ENCODE measurements at places on chromosomes 11 and 22. TPM values are rescaled to one million over a fixed set of nuclear protein-coding genes. Genes with fewer than 3 reads are reported as not detected.

The TUBA8 gene
- 3.0 TPM for total RNA-seq

The HTR3B gene
- not detected for total RNA-seq

- no peak overlapping the region for H3K27ac ChIP-seq
- DNase-seq, result no peak
- no peak overlapping the region for H3K4me3 ChIP-seq
Measured at GRCh38 chr22:43894122-43894521, 2.3 kb upstream of the PNPLA5 start.

- no peak overlapping the region for H3K27ac ChIP-seq
- H3K36me3 ChIP-seq, result no peaks in the 10 kb centered on the region
- no peak for DNase-seq
- H3K4me1 ChIP-seq, result no peaks in the 10 kb centered on the region
Measured at GRCh38 chr11:16093889-16094653, 262.3 kb downstream of the SOX6 start.

GRCh38 chr11:102587722-102588121 lies 37.4 kb downstream of the MMP20 start:
- H3K27ac ChIP-seq, result no peak overlapping the region
- H3K27me3 ChIP-seq, result peaks cover 2% of the 10 kb centered on the region
- no peak for DNase-seq

- no peak for DNase-seq
- no peaks in the 10 kb centered on the region for H3K27me3 ChIP-seq
- H3K27ac ChIP-seq, result no peak overlapping the region
- peaks cover 42% of the 10 kb centered on the region for H3K4me1 ChIP-seq
Measured at GRCh38 chr22:42608136-42608822, 6.4 kb downstream of the POLDIP3 start.

GRCh38 chr11:116101902-116102301 lies 597.7 kb upstream of the CADM1 start:
- no peak for DNase-seq
- H3K27ac ChIP-seq, result no peak overlapping the region
- no peaks in the 10 kb centered on the region for H3K4me1 ChIP-seq
- H3K36me3 ChIP-seq, result no peaks in the 10 kb centered on the region

DNA sequence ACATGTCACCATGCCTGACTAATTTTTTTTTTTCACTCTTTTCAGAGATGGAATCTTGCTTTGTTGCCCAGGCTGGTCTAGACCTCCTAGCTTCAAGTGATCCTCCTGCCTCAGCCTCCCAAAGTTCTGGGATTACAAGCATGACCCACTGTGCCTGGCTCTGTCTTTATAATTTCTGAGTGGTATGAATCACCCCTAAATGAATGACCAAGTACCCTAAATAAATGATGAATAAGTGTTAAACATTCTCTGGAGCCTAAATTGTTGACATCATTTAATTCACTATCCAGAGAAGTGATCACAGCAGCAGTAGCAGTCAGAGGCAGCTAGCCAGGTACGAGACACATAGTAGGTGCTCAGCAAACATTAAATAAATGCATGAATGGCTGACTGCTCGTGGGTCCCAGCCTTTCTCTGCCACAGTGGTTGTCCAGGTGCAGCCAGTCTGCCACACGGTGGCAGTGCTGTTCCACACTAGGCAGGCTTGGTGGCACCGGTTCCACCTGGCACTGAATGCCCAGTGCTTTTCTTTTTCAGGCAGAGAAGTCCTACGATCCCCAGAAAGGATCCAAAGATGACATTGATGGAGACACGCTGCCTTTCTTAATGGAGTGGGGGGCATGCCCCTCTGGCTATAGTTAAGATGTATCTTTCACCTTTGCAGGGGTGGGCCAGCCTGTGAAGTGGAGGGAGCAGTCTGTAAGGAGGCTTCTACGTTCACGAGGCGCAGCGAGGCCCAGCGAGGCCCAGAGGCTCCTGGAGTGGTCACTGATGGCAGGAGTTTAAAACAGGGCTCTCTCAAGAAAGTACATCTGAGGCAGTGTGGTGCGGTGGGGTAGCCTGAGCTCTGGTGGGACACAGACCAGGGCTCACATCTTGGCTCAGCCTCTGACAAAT lies 8.7 kb upstream of the TTC12 start:
- H3K4me1 ChIP-seq, result no peaks in the 10 kb centered on the region
- H3K27ac ChIP-seq, result no peak overlapping the region
- no peak overlapping the region for H3K4me3 ChIP-seq
- peaks cover 12% of the 10 kb centered on the region for H3K27me3 ChIP-seq
- no peaks in the 10 kb centered on the region for H3K36me3 ChIP-seq

DNA sequence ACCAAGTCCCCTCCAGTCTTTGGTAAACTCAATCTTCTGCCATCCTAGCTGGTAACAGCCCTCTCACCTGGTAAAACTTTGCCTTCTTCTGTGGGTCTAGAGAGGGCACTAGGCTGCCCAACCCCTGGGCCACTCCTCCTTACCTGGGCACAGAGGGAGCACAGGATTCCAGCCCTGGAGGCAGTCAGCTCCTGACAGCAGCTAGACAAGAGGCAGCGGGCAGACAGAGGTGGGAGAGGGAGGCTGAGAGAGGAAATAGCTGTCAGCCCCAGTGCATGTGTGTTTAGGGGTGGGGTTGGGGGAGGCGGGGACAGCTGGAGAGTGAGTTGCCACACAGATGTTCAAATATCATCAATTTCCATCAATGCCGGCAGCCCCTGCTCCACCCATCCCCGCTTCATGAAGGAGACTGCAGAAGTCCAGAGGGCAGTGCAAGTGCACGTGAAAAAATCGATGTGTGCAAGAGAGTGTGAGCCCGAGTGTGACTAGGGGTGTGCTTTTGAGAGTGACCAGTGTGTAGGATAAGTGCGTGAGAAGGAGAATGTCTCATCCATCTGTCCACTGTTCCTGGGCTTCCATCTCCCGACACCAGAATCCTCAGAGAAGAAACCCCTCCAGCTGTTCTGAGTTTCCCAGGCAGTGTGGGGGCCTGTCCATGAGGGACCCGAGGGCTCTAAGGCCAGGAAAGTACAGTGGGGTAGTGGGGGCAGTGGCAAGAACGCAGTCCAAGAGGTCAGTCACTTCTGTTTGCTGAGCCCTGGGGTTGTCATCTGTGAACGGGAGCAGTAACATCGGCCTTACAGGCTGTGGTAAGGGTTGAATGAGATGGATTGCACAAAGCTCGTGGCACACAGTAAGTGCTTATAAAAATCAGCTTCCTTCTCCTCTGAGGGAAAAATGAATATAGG lies at the start of gene PTGDR2:
PTGDR2 (minus strand) TSS at position 225 of the 908 bp plus-strand sequence. CDS start 2,228 bp downstream, outside the sequence.
- H3K27ac ChIP-seq, result no peak within 1 kb of the TSS
- peaks cover 9% of the 10 kb centered on the region for H3K4me1 ChIP-seq
- H3K36me3 ChIP-seq, result no peaks in the 10 kb centered on the region
- no peaks in the 10 kb centered on the region for H3K27me3 ChIP-seq
- peak within 1 kb of the TSS; percentile 41 for H3K4me3 ChIP-seq

DNA sequence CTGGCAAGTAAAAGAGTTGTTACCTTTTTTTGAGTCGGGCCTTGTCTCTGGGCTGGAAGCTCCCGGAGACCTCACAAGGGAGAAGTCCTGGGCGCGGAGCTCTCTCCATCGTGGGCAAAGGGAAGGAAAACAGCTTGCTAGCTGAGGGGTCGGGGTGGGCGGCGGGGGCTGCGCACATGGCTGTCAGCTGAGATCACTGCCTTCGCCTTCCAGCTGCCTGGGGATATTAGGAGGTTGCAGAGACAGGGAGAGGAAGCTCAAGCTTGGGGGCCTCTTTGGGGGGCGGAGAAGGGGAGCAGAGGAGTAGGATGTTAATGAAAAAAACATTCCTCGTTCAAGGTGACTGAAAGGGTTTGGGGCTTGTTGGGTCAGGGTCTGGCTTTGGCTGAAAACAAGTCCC lies 49.2 kb upstream of the ALX4 start:
- H3K4me1 ChIP-seq, result no peaks in the 10 kb centered on the region
- no peak overlapping the region for H3K4me3 ChIP-seq
- no peak overlapping the region for H3K27ac ChIP-seq

DNA sequence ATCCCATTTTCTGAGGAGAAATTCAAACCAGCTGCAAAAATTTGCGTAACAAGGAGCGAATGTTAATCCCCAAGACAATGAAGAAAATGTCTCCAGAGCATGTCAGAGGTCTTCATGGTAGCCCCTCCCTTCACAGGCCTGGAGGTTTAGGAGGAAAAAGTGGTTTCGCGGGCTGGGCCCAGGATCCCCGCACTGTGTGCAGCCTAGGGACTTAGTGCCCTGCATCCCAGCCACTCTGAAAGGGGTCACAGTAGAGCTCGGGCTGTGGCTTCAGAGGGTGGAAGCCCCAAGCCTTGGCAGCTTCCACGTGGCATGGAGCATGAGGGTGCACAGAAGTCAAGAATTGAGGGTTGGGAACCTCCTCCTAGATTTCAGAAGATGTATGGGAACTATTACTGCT lies 87.4 kb downstream of the BRD1 start:
- peaks cover 35% of the 10 kb centered on the region for H3K27me3 ChIP-seq
- no peak overlapping the region for H3K27ac ChIP-seq
- H3K4me3 ChIP-seq, result no peak overlapping the region
- H3K4me1 ChIP-seq, result no peaks in the 10 kb centered on the region
- H3K36me3 ChIP-seq, result peaks cover 8% of the 10 kb centered on the region

- H3K4me1 ChIP-seq, result no peaks in the 10 kb centered on the region
- no peak overlapping the region for H3K27ac ChIP-seq
- peaks cover 31% of the 10 kb centered on the region for H3K27me3 ChIP-seq
- no peaks in the 10 kb centered on the region for H3K36me3 ChIP-seq
- no peak overlapping the region for H3K4me3 ChIP-seq
Measured at GRCh38 chr22:47919001-47919441, 1156.6 kb downstream of the TBC1D22A start.

DNA sequence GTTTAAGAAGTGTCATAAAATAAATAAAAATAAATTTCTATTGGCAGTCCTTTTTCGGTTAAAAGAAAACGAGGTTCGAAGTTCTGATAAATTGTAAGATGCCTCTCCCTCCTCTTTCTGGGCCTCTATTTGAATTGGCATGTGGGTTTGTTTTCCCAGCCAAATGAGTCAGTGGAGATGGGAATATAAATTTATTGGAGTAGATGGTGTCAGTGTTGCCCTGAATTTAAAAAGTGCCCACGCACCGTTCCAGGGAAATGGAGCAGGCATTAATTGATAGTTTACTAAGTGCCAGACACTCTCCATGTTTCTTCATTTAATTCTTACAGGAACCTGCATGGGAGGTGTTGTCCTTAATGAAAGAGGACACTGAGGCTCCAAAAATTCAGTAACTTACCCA lies 119.2 kb downstream of the FEZ1 start:
- H3K27me3 ChIP-seq, result peaks cover 35% of the 10 kb centered on the region
- no peaks in the 10 kb centered on the region for H3K4me1 ChIP-seq
- no peak overlapping the region for H3K27ac ChIP-seq
- H3K4me3 ChIP-seq, result no peak overlapping the region
- no peak for DNase-seq
- no peaks in the 10 kb centered on the region for H3K36me3 ChIP-seq

Data from natural killer cell treated with Interleukin-12 subunit alpha and Interleukin-12 subunit beta and Interleukin-15 and Interleukin-18, amount 100 ng/mL, for 72 hours (primary cell).